ENCODE measurements at places on chromosomes 7 and 10. TPM values are rescaled to one million over a fixed set of nuclear protein-coding genes. Genes with fewer than 3 reads are reported as not detected.

DNA sequence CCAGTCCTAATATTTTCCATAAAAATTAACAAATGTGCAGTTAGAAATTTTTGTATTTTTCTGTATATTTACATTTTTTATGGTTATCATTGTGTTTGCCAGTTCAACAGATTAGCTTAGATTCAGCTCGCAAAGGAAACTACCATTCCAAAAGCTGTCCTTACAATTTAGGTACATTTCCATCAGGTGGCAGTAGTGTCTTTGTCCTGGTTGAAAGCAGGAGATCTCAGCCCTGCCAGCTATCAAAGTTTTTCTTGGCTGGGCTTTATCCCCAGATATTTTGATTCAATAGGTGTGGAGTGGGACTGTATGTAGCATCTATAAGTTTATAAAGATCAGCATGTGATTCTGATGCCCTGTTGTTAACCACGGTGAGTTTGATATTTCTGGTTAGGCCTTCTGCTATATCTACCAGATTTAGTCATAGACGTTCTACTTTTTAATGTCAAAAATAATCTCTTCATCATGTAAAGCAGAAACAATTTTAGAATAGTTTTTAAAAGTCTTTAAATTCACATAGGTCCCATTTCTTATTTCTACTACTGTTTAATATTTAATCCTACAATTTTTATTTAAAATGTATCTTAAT is 15.5 kb upstream of the ICA1 start:
- no peaks in the 10 kb centered on the region for H3K27me3 ChIP-seq
- no peak overlapping the region for H3K27ac ChIP-seq
- no peaks in the 10 kb centered on the region for H3K4me1 ChIP-seq
- no peak overlapping the region for H3K4me3 ChIP-seq

GRCh38 chr10:87093632-87094372 is 841 bp downstream of the GLUD1 start:
- H3K36me3 ChIP-seq, result 0 out of 2 replicates have a peak, but pooled peaks cover 5% of the 10 kb centered on the region
- peak; percentile 31 for DNase-seq
- H3K27ac ChIP-seq, result peak overlapping the region; percentile 76
- peaks cover 44% of the 10 kb centered on the region for H3K4me1 ChIP-seq

- H3K4me1 ChIP-seq, result peaks cover 4% of the 10 kb centered on the region
- DNase-seq, result peak; percentile 37
- no peak overlapping the region for H3K4me3 ChIP-seq
- no peaks in the 10 kb centered on the region for H3K36me3 ChIP-seq
- no peak overlapping the region for H3K27ac ChIP-seq
Observed at GRCh38 chr7:100896732-100897608, 1.3 kb upstream of the ACHE start.

GRCh38 chr10:105598207-105598606 is 957.1 kb downstream of the SORCS3 start:
- no peaks in the 10 kb centered on the region for H3K36me3 ChIP-seq
- no peak overlapping the region for H3K27ac ChIP-seq
- H3K27me3 ChIP-seq, result no peaks in the 10 kb centered on the region
- DNase-seq, result no peak
- no peak overlapping the region for H3K4me3 ChIP-seq

DNA sequence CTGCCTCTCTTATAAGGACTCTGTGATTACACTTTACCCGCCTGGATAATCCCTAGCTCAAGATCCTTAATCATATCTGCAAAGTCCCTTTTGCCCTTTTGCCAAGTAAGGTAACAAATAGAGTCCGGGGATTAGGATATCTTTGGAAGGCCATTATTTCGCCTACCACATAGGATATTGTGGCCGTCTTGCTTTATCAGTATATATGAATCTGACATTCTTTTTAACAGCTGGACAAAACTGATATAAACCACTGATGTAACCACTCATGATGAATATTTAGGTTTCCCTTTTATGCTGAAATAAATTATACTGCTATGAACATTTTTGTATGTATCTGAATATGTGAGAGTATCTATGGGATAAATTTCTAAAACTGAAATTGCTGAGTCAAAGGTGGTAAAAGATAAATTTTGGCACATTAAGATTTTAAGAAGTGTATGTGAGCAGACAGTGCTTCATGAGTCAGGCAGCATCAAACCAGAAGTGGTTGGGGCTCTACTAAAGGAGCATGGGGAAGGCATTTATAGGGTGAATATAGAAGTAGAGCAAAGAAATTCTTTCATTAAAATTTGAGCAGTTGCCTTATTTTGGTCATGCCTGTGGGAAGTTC is 44.7 kb downstream of the AVL9 start:
- no peak overlapping the region for H3K4me3 ChIP-seq
- peaks cover 12% of the 10 kb centered on the region for H3K4me1 ChIP-seq
- H3K27me3 ChIP-seq, result no peaks in the 10 kb centered on the region
- 0 out of 2 replicates have a peak, but pooled peaks cover 7% of the 10 kb centered on the region for H3K36me3 ChIP-seq
- H3K27ac ChIP-seq, result no peak overlapping the region

DNA sequence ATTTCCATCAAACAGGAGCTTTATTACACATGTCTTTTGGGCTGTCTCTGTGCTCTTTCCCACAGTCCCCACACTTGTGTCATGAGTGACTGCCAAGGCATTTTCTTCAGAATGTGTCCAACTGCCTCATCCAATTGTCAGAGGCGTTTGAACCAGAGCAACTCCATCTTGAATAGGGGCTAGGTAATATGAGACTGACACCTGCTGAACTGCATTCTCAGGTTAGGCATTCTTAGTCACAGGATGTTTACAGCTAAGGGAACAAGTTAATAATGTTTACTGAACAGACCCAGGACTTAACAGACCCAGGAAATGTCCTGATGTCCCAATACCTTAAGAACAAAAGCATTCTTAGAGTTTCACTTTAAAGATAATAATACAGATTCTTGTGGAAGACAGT is 595.5 kb downstream of the REEP3 start:
- no peaks in the 10 kb centered on the region for H3K27me3 ChIP-seq
- peak overlapping the region; percentile 71 for H3K27ac ChIP-seq
- peak; percentile 95 for DNase-seq
- H3K4me3 ChIP-seq, result peak overlapping the region; percentile 6

GRCh38 chr10:8498881-8499280 is 444.4 kb downstream of the GATA3 start:
- no peak overlapping the region for H3K4me3 ChIP-seq
- no peaks in the 10 kb centered on the region for H3K4me1 ChIP-seq
- no peak for DNase-seq
- H3K27ac ChIP-seq, result 0 out of 2 replicates have a peak overlapping the region, but pooled peaks have one; percentile 36
- H3K27me3 ChIP-seq, result peaks cover 19% of the 10 kb centered on the region

- no peak overlapping the region for H3K27ac ChIP-seq
- DNase-seq, result no peak
- no peaks in the 10 kb centered on the region for H3K36me3 ChIP-seq
- peaks cover 33% of the 10 kb centered on the region for H3K27me3 ChIP-seq
- no peak overlapping the region for H3K4me3 ChIP-seq
- no peaks in the 10 kb centered on the region for H3K4me1 ChIP-seq
Observed at GRCh38 chr10:44924261-44925040, 13.3 kb downstream of the TMEM72 start.

DNA sequence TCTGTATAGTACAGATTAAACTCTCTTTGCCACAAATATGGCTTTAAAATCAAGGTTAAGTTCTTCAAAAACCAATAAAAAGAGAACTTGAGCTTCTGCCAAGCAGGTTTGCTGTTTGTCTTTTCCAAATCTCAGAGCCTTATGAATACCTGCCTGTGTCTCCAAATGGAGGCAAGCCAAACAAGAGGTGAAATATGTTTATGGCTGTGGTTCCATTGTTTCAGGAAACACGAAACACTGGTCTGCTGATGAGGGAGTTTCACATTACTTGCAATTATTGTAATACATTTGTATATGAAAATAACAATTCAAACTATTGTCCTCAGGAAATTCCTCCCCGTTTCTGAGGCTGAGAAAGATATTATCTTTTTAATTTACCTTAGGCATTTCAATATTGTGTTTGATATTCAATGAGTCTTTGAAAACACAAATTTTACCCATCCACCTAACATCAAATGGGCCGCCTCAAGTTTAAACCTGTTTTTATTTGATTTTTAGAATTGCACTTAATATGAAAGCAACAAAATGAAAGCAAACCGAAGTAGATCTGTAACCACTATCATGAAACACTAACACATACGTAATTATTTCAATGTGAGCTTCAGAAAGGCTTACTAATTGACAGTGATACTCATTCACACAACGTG is 359.3 kb downstream of the HGF start:
- peaks cover 64% of the 10 kb centered on the region for H3K4me1 ChIP-seq
- H3K4me3 ChIP-seq, result peak overlapping the region; percentile 24
- H3K36me3 ChIP-seq, result 0 out of 2 replicates have a peak, but pooled peaks cover 4% of the 10 kb centered on the region

GRCh38 chr7:20153567-20153966 is 63.6 kb downstream of the MACC1 start:
- H3K4me3 ChIP-seq, result no peak overlapping the region
- H3K4me1 ChIP-seq, result peaks cover 32% of the 10 kb centered on the region
- H3K27me3 ChIP-seq, result no peaks in the 10 kb centered on the region
- DNase-seq, result peak; percentile 15

DNA sequence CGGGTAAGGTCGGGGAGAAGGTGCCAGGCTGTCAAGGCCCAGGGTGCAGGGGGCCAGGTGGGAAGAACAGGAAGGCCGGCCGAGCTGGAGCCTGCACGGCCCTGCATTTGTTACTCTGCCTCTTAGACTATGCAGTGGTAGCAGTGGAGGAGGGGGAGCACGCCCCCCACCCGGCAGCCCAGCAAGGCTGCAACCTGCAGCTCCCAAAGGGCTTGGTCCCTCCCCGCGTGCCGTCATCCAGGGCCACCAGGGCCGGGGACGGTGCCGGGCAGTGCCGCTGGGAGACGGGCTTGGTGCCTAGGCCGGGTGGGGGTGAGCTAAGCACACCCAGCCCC is 7.0 kb upstream of the GPER1 start:
- H3K4me3 ChIP-seq, result no peak overlapping the region
- no peak for DNase-seq
- no peaks in the 10 kb centered on the region for H3K27me3 ChIP-seq
- no peaks in the 10 kb centered on the region for H3K4me1 ChIP-seq
- H3K27ac ChIP-seq, result no peak overlapping the region

DNA sequence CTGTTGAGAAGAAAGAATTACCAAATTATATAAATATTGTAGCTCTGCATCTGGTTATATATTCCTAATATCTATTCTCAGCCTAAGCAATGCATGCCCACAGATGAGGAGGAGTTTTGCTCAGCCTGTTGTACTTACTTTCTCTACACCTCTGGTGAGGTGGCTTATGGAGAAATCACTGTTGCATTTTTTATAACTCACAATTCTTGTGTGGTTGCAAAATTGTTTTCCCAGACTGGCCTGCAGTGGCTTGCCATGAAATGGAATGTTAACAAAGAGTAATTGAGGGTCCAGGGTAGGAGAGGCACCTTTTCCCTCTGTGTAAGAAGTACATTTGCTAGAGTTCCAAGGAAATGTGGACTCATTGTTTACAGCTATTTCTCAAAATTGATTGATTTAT is 202.0 kb upstream of the SEMA3E start:
- H3K4me1 ChIP-seq, result no peaks in the 10 kb centered on the region
- no peaks in the 10 kb centered on the region for H3K36me3 ChIP-seq
- no peaks in the 10 kb centered on the region for H3K27me3 ChIP-seq
- no peak overlapping the region for H3K4me3 ChIP-seq

KCNH2 gene
- 1.6 TPM for total RNA-seq

ITPRIP gene
- 10.3 TPM for total RNA-seq

CYP2C9 gene
- total RNA-seq, result not detected

Measured in PC-3 (cell line).